ENCODE measurements at places on chromosomes 2 and 18. TPM values are rescaled to one million over a fixed set of nuclear protein-coding genes. Genes with fewer than 3 reads are reported as not detected.
A peak's percentile ranks its signal among the peaks of the same experiment; 100 is the strongest.

The IL1RL1 gene
- total RNA-seq = not detected

The REG3A gene
- not detected for total RNA-seq

The CCDC138 gene
- 51.8 TPM for total RNA-seq

The NRP2 gene
- 26.1 TPM for total RNA-seq

The ACVR1 gene
- 14.7 TPM for total RNA-seq

The ABCG8 gene
- total RNA-seq = 0.41 TPM

The CDK15 gene
- total RNA-seq = 0.82 TPM

The PDCL3 gene
- total RNA-seq = 9.8 TPM

The SEPTIN10 gene
- 115 TPM for total RNA-seq

The APLF gene
- 11.8 TPM for total RNA-seq

The ACTG2 gene
- total RNA-seq = 0.82 TPM

The POTEJ gene
- not detected for total RNA-seq

The ERICH2 gene
- not detected for total RNA-seq

The CYP1B1 gene
- total RNA-seq = 7.3 TPM

- no peak for DNase-seq
Measured at GRCh38 chr2:168626647-168627046, 170.6 kb downstream of the CERS6 start.

DNA sequence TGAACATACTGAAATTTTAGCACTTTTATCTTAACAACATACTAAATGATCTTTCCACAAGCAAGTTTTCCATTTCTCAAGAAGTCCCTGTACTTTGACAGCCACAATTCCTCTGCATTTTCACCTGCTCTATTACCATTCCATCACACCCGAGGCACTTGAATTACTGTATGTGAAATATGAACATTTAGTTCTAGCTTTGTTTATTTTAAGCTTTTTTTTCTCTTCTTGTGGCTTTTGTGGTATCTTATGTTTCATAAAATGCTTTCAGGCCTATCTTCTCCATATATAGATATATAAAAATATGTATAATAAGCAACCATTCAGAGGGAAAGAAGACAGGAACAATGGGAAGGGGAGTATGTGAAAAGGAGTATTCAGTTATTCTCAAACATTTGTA, 693.9 kb downstream of the SATB2 start:
- DNase-seq = no peak

DNA sequence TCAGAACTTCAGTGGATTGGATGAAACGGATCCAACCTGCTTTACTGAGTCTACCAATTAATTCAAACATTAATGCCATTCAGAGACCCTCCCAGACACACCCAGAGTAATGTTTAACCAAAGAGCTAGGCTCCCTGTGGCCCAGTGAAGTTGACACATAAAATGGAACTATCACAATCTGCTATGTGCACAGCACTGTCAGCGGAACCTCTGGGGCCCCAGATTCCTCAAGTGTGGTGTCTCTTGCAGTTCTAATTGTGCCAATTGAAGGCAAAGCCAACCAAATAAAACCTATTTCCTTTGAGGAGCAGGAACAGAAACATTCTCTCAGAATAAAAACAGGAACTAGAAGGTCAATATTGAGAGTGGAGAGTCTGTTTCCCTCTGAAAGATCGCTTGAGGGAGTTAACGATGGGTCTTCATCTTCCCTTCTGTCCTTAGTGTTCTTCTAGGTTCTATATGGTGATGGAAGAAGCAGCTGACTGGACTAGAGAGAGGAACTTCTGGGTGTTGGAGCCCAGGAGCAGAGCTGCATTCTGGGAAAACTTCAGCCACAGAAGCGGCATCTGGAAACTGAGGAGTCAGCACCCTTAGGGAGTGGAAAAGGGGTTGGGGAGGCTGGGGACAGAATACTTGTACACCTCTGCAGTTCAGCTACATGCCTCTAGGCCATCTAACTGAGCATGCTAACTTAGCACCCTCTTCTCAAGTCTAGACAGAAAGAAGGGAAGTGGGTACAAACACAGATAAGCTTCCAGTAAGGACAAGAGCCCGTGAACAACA, 174.4 kb upstream of the FBXO11 start:
- no peak for DNase-seq

- no peak for DNase-seq
Measured at GRCh38 chr2:39304200-39304599, 60.4 kb upstream of the CDKL4 start.

DNA sequence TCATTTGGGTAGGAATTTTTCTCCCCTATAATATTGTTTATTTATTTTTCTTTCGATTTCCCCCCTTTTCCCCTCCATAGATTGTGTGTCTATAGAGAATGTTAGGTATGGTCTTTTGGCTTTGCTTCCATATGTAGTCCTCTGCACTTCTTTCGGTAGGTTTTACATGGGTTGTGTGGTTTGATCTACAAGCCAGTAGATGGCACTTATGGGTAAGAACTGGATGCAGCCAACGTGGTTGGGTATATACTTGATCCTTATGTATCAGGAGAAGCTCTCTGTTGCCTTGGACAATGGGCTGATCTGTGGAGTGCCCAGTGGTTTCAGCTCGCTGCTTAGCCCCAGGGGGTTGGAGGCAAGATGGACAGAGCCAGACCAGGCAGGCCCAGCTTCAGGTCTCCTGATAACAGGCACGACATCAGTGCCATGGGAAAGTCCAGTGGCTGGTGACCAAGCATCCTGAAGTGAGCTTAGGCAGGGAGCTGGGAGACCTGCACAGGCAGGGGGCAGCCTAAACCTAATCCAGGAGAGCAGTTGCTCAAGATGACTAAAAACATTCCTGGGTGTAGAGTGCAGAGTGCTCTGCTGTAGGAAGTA, 488.3 kb downstream of the CCDC85A start:
- DNase-seq = no peak

- DNase-seq = no peak
Measured at GRCh38 chr2:191866675-191867506, 20.0 kb upstream of the CAVIN2 start.

DNA sequence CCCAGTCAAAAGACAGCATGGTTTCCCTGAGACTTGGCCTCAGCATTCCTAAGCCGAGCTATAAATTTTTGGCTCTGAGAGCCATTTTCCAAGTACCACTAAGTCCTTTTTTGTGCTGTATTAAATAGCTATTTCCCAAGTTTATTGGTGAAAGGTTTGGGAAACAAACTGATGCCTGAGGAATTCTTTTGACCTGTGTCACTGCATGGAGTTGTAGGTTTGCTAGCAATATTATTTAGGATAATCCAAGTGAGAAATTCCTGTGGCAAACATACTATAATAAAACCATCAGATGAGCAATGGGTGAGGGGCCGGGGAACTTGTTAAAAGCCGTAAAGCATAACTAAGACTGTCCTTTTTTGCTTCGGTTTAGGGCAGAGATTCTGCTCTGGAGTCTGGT, 28.4 kb downstream of the ARHGAP28 start:
- no peak for DNase-seq

DNA sequence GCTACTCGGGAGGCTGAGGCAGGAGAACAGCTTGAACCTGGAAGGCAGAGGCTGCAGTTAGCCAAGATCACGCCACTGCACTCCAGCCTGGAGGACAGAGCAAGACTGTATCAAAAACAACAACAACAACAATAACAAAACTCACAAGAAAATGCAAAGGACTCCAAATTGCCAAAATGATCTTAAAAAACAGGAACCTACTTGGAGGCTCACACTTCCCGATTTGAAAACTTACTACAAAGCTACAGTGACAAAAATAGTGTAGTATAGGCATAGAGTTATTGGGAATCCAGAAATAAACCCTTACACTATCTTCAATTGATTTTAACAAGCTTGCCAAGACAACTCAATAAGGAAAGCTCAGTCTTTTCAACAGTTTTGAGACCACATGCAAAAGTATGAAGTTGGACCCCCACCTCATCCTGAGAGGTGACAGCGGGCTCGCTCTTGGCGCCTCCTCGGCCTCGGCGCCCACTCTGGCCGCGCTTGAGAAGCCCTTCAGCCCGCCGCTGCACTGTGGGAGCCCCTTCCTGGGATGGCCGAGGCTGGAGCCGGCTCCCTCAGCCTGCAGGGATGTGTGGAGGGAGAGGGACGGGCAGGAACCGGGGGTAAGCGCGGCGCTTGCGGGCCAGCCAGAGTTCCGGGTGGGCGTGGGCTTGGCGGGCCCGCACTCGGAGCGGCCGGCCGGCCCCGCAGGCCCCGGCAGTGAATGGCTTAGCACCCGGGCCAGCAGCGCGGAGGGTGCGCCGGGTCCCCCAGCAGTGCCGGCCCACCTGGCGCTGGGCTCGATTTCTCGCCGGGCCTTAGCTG, 18.3 kb upstream of the ACVR2A start:
- DNase-seq = no peak

- no peak for DNase-seq
Measured at GRCh38 chr2:221876016-221876415, 303.9 kb upstream of the EPHA4 start.

- DNase-seq = no peak
Measured at GRCh38 chr2:218168016-218168415, 1.3 kb upstream of the CXCR1 start.

DNA sequence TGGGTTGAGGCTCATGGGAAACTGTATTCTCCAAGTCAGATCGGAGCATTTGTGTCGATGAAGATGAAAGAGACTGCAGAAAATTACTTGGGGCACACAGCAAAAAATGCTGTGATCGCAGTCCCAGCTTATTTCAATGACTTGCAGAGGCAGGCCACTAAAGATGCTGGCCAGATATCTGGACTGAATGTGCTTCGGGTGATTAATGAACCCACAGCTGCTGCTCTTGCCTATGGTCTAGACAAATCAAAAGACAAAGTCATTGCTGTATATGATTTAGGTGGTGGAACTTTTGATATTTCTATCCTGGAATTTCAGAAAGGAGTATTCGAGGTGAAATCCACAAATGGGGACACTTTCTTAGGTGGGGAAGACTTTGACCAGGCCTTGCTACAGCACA, 336.6 kb downstream of the PAX3 start:
- no peak for DNase-seq

- DNase-seq = no peak
Measured at GRCh38 chr2:132438691-132439090, 22.1 kb downstream of the GPR39 start.

- peak; percentile 21 for DNase-seq
Measured at GRCh38 chr2:215454519-215455246, 18.8 kb upstream of the FN1 start.

- no peak for DNase-seq
Measured at GRCh38 chr18:70132999-70133398, 72.5 kb downstream of the RTTN start.

DNA sequence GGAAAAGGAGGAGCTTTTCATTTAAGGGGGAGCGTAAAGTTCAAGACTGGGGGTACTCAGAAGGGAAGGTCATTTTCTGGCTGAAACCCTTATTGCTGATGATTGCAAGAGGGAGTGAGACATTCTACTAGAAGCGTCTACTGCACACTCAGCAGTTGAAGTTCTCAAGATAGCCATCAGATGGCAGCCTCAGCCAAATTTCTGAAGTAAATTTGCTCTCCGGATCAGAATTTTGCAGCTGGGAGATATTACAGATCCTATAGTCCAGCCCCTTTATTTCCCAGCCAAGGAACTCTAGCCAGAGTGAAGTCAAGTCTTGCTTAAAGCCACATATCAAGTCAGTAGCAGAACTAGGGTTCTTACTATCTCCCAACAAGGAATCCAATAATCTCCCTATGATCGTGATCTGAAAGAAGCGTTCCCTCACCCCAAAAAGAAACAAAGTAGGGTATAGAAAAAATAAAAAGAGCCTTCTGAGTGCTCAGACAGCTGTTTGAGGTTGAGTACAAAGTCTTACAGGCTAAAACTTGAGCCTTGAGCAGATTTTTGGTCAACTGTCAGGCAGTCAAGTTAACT, 24.0 kb downstream of the RAX start:
- peak; percentile 60 for DNase-seq

DNA sequence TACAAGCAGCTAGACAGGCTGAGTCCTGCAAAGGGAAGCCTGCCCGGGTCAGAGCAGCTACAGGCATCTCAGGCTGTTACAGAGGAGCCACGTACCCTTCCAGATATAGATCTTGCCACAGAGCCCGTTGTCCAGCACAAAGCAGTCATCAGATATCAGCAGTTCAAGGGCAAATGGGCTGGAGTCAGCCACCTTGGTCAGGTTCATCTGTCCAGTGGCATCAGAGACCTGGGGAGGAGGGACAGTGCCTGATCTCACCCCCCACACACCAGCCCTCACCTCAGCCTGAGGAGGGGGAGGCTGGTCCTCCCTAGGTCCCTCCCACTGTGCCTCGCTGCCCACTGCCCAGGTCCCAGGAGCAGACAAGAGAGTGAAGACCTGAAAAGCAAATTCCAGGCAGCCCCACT, 12.2 kb downstream of the CAPG start:
- no peak for DNase-seq

GRCh38 chr2:121165038-121165542, 119.9 kb downstream of the TFCP2L1 start:
- no peak for DNase-seq

DNA sequence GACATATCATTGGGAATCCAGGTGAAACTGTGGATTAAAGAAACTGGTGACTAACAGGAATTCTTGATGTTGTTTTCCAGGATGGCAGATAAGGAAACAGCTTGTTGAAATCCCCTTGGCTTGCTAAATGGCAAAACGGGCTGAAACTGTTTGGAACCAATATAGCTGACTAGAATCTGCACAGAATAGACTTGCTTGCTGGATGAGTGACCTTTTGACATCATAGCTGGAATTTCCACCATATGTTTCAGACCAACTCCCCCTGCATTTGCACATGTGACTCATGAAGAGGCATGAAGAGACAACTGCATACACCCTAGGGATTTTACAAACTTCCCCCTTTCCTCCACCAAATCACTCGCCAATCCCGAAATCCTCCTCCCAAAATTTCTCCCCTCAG, 87.7 kb upstream of the LYPD1 start:
- DNase-seq = no peak

GRCh38 chr18:11752116-11752911, 63.2 kb downstream of the GNAL start:
- peak; percentile 41 for DNase-seq

- DNase-seq = no peak
Measured at GRCh38 chr18:49174478-49174877, 223.7 kb upstream of the SMAD7 start.

DNA sequence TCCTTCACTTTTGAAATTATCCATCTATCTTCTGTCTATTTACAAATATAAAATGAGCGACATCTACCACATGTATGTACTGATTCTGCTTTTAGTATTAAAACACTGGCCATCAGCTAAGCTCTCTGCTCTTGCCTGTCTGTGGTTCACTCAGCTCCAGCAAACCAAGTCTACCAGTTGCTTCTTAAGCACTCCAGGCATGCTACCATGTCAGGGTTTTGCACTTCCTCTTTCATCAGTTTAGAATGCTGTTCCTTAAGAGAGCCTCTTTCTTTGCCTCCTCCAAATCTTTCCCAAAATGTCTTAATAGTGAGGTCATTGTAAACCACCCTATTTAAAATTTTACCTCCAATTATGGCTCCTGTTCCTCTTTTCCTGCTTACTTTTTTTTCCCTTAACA, 59.5 kb downstream of the SCN3A start:
- DNase-seq = no peak

- DNase-seq = no peak
Measured at GRCh38 chr2:222284466-222284865, 14.3 kb downstream of the PAX3 start.

- no peak for DNase-seq
Measured at GRCh38 chr18:58103339-58103985, 59.4 kb downstream of the NEDD4L start.
